Stimulated activated CD4-positive, alpha-beta T cell treated with anti-CD3 and anti-CD28 coated beads, Interleukin-4, amount 100 ng/mL, for 1 hour (primary cell): ENCODE measurements at places on chromosomes 11 and 22.
A peak's percentile ranks its signal among the peaks of the same experiment; 100 is the strongest.

DNA sequence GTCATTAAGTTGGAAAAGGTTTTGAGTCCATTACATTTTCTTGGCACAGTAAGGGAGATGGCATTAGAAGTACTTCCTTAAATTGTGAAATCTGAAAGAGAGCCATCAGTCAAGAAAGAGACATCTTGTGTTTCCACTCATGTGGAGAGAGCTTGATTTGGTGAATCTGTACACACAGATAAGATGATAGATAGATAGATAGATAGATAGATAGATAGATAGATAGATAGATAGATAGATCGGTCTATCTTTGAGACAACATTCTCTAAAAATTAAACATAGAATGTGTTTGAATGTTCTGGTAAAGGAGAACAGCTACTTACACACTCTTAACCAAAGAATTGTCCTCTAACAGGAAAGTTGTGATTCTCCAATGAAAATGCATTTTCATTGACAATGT lies 76.2 kb downstream of the TTC17 start:
- no peak for DNase-seq

DNA sequence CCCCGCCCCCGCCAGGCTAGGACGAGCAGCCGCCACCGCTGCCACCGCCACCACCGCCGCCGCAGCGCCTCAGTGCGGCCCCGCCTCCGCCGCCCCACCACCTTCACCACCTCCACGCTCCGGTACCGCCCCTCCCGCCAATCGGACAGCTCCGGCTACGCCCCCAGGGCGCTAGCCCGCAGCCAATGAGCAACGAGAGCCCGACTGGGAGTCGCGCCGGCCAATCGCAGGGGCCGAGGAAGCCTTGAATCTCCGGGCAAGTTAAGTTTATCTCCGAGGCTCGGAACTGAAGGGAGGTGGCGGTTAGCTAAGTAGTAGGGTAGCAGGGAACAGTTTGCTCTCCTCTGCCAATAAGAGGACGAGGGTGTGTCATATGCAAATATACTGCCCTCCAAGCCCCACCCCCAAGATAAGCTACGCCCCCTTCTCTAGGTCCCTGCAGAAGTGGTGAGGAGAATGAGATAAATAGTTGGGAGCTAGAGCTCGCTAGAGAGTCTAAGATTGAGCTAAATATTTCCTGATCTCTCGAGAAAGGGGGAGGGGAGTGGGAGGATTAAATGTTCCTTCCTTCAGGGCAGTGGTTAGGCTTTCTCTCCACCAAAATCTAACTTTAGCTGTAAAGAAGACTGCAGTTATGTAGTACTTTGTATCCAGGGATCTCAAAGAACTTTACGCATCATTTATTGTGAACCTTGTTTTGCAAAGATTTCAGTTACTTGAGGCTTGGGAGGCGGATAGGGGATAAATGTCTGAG lies at the start of gene SESN3:
SESN3 (minus strand) TSS at position 76 of the 754 bp plus-strand sequence. CDS start 342 bp downstream, outside the sequence.
- DNase-seq = peak; percentile 98

- no peak for DNase-seq
Measured at GRCh38 chr11:43905813-43906241, 25.2 kb downstream of the ALKBH3 start.

- no peak for DNase-seq
Measured at GRCh38 chr11:77726524-77726923, 88.9 kb upstream of the CLNS1A start.

- no peak for DNase-seq
Measured at GRCh38 chr11:77406396-77406795, 67.5 kb downstream of the PAK1 start.

- no peak for DNase-seq
Measured at GRCh38 chr11:72947229-72947628, 133.0 kb downstream of the ATG16L2 start.

- no peak for DNase-seq
Measured at GRCh38 chr22:28801845-28802594, 1.7 kb upstream of the XBP1 start.

DNA sequence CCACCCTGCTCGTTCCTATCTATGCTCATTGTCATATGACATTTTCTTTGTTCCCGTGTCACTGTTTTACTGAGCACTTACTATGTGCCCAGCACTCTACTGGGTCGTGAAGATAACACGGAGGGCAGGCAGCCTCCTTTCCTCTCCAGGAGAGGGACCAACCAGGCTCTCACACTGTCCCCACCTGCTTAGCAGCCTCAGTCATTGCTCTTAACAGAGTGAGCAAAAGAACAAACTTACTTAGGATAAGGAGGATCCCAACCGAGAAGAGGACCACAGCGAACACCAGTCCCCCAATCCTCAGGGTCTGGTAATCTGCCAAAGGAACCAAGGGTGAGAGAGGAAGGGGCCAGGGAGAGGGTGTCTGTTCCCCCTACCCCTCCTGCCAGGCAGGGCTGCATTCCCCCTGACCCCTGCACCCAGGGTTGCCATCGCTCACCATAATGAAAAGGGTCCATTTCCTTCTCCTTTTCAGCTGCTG lies 17.0 kb upstream of the FXYD2 start:
- no peak for DNase-seq

DNA sequence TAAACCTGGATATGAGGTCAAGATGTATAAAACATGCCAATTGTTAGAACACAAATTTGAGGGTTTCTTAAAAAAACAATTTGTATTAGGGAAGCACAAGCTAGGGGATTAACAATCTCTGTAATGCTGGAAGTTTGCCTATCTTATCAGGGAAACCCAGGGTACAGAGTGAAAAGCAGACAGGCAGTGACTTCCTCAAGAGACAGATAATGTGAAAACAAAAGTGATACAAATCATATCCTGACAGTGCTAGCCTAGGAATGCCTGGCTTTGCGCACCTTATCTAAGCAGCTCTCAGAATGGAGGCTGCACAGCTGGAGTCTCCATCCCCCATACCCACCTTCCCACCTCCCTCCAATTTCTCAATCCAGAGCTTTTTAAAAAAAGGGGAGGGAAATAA lies 22.5 kb upstream of the RBX1 start:
- DNase-seq = no peak

- DNase-seq = no peak
Measured at GRCh38 chr11:57315491-57315890, 9.3 kb downstream of the TNKS1BP1 start.

DNA sequence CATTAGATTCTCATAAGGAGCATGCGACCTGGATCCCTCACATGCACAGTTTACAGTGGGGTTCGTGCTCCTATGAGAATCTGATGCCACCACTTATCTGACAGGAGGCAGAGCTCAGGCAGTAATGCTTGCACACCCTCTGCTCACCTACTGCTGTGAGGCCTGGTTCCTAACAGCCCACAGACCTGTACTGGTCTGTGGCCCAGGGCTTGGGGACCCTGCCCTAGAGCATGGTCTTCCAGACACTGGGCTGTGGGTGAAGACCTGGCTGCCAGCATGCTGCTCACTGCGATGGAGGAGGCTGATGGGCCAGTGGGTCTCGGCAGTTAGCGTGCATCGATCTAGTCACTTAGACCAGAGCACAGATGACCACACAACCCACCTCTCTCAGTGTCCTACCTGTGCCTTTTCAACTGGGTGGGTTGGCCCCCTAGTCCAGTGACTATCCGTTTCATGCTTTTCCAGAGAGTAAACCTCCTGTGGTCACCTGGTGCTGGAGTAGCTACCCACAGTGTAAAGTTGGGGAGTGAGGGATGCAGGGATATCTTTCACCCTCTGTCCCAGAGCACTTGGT lies 21.1 kb downstream of the MED15 start:
- DNase-seq = no peak

GRCh38 chr11:99630629-99631028 lies 609.9 kb downstream of the CNTN5 start:
- no peak for DNase-seq

GRCh38 chr22:17838180-17838865 lies 64.1 kb upstream of the BID start:
- DNase-seq = no peak

- no peak for DNase-seq
Measured at GRCh38 chr11:102985850-102986249, 30.3 kb upstream of the MMP13 start.

- no peak for DNase-seq
Measured at GRCh38 chr11:14320020-14320419, 39.0 kb downstream of the RRAS2 start.

GRCh38 chr11:128824191-128825049 lies 42.7 kb downstream of the KCNJ1 start:
- DNase-seq = no peak

DNA sequence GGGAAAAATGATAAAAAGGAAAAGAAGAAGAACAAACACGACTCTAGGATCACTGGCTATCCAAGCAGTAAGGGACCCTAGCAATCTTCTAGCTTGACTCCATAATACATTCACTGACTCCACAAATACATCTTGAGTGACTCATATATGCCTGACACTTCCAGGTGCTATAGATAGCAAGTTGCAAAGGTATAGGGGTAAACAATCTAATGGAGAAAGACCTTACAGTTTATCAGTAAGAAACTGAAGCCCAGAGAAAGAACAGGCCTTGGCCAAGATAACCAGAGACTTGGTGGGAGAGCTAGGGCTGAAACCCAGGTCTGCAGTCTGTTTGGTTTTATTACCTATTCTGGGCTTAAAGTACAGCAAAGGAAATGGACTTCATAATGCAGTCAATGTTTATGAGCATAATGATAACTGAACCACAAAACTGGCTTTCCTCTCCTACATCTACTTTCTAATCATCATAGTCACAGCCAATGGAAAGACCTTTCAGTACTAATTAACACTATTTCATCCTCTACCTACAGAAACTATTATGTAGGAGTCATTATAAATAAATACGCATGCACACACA lies 19.7 kb upstream of the SLC5A1 start:
- DNase-seq = no peak

DNA sequence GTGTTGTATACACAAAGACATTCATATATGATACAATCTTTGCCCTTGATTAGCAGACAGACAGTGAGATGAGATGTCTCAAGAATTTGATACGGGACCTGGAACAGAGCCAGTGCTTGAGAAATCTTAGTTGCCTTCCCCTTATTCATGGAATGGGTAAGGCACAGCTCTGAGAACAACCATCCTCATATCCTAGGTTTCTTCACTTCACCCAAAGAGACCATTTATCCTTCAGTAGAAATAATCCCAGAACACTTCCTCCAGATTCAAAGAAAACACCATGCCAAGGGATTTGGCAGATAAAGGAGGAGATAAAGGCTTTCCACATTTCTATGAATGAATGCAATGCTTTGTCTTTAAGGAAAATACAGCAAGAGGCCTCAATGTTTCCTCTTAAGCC lies 8.8 kb upstream of the IZUMO1R start:
- DNase-seq = no peak

- no peak for DNase-seq
Measured at GRCh38 chr11:132601875-132602274, 930.4 kb downstream of the OPCML start.

DNA sequence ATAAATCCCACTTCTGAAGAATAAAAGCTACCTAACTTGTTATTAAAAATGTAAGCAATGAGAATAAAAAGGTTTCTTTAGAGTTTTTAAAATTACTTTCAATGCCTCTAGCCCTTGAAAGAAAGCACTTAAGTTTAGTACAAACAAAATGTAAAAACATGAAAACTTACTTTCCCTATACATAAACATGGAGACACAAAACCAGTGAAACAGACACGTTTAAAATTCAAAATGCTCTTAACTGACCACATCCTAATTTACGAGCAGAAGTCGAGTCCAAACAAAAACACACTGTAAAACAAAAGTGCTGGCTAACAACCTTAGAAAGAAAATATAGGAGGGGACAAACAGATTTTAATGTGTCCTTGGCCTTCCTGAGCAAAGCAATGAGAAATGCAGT lies 36.6 kb downstream of the TCF20 start:
- DNase-seq = no peak

DNA sequence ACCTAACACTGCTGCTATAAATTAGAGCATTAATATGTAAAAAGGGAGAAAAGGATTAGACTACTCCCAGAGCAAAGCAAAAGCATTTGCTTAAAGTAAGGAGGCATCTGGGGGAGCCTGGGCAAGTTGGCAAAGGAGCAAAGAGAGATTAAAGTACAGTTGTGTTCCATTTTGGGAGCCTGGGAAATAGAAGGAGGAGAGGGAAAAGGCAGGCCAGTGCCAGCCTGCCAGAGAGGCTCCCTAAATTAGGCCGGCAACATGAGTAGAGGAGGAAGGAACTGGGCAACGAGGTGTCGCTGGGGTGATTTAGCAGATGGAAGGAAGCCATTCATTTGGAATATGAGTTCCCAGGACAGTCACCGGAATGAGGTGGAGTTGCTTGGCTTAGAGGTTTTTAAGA lies 186.2 kb upstream of the TBCEL start:
- no peak for DNase-seq

DNA sequence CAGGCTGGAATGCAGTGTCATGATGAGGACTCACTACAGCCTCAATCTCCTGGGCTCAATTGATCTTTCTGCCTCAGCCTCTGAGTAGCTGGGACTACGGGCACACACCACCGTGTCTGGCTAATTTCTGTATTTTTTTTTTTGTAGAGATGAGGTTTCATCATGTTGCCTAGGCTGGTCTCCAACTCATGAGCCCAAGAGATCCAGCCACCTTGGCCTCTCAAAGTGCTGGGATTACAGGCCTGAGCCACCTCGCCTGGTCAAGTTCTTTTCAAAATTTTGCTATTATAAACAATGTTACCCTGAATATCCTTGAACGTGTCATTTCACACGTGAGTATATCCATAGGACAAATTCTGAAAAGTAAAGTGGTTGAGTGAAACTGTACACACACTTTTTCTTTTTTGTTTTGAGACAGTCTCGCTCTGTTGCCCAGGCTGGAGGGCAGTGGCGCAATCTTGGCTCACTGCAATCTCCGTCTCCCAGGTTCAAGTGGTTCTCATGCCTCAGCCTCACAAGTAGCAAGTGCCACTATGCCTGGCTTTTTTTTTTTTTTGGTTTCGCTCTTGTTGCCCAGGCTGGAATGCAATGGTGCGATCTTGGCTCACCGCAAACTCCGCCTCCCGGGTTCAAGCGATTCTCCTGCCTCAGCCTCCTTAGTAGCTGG lies 21.6 kb upstream of the EP300 start:
- DNase-seq = no peak

GRCh38 chr22:29309332-29310064 lies 3.0 kb downstream of the GAS2L1 start:
- DNase-seq = no peak

DNA sequence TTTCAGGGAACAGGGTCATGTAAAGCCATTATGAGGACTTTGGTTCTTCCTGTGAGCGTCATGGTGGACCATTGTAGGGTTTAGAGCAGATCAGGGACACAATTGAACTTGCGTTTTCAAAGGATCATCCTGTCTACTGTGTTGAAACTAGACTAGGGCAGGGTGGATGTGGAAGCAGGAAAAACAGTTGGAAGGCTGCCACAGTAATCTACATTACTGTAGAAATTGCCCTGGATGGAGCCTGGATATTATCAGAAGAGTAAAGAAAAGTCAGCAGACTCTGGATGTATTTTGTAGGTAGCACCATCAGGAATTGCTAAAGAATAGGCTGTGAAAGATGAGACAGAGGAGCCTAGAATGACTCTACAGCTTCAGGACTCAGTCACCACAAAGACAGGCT lies 5.4 kb downstream of the POU2AF2 start:
- no peak for DNase-seq

DNA sequence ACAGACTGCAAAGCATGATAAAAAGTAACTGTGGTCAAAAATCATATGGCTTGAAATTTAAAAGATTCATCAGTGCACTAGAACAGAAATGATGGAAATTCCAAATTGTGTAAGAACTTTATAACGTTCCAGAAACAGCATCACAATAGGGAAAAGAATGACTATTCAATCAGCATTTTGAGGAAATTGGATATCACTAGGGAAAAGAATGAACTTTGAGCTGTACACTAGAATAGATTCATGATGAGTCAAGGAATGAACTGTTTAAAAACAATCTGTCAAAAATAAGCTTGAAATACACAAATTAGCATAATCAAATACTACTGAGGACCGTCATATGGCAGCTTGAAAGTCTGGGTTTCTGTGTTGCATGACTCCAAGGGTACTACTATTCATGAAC lies 20.5 kb upstream of the HEPHL1 start:
- no peak for DNase-seq
